ENCODE measurements at places on chromosomes 13 and 19.
A peak's percentile ranks its signal among the peaks of the same experiment; 100 is the strongest.

- no peak for DNase-seq
These were observed 138.9 kb downstream of the OLFM4 start for GRCh38 chr13:53167561-53167960.

- no peak for DNase-seq
These were observed 18.2 kb downstream of the UPF1 start for GRCh38 chr19:18849838-18850400.

GRCh38 chr19:51781999-51782398, 13.0 kb upstream of the FPR3 start:
- DNase-seq: no peak

GRCh38 chr13:114152285-114152645, 19.8 kb upstream of the RASA3 start:
- DNase-seq: no peak

DNA sequence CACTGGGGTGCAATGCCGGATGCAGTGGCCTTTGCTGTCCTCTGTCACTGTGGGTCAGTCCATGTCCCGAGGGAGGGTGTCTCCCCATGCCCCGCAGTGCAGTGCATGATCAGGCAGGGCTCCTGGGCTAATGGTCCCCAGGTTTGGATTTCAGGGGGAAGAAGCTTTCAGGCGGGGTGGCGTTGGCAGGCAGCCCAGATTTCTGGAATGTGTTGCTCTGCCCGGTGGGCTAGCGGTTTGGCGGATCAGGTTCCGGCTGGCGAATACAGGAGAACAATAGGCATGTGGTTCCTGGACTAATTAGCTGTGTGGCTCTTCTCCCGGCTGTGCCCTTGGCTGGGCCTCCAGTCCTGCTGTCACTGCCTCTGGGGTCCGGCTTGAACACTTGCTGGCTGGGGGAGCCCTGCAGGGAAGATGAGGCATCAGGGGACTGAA, 141.3 kb downstream of the FGF9 start:
- no peak for DNase-seq

GRCh38 chr13:43757266-43757665, 29.5 kb downstream of the ENOX1 start:
- no peak for DNase-seq

DNA sequence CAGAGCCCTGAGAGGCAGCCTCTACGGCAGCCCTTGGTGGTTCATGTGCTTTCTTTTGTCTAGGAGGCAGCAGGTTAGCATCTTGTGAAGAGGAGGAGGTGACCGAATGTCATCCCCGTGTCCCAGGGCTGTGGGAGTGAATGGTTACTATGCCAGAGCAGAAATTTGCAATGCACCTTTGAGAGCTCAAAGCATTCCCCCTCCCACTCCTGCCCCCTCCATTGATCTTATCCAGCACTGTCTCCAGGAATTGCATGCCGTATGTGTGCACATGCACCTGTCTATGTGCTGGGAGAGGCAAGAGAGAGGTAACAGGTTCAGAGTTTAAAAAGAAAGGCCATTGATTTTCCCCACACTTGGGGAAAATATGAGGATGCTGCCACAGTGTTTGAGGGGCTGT, 10.2 kb downstream of the RASL11A start:
- no peak for DNase-seq

GRCh38 chr19:13795595-13796300, 505 bp downstream of the ZSWIM4 start:
- DNase-seq: no peak

GRCh38 chr19:4060621-4061177, 6.0 kb downstream of the ZBTB7A start:
- no peak for DNase-seq

GRCh38 chr19:32691952-32692726, 518 bp downstream of the NUDT19 start:
- peak; percentile 36 for DNase-seq

DNA sequence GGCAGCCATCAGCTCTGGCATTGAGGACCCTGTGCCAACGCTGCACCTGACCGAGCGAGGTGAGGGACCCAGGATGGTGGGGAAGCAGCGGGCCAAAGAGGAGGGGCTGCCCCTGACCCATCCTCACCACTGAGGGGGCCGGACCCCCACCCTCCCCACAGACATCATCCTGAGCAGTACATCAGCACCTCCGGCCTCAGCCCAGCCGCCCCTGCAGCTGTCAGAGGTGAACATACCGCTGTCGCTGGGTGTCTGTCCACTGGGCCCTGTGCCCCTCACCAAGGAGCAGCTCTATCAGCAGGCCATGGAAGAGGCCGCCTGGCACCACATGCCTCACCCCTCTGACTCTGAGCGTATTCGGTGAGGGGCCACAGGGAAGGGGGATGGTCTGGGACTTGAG, 7.3 kb downstream of the LENG1 start:
- no peak for DNase-seq

GRCh38 chr13:100470866-100471505, 117.6 kb downstream of the GGACT start:
- no peak for DNase-seq

DNA sequence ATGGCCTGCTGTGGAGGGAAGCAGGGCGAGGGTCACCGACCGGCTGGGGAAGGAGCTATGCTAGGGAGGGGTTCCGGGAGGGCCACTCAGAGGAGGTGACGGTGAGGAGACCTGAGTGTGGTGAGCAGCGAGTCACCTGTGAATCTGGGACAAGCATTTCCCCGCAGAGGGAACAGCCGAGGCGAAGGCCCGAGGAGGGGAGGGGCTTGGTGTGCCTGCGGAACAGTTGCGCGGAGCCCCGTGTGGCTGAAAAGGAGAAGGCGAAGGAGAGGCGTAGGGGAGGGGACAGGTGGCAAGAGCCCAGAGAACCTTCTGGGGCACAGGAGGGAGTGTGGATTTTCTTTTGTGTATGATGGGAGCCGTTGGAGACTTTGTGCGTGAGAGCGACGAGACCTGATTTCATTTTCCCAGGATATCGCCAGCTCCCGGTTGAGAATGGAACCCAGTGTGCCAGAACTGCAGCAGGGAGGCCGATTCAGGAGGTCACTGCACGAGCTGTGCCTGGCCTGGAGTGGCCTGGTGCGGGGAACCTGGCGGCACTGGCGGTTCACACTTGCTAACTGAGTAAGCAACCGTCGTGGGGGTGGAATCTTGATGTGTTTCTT, 117.7 kb upstream of the ZNF507 start:
- DNase-seq: no peak

DNA sequence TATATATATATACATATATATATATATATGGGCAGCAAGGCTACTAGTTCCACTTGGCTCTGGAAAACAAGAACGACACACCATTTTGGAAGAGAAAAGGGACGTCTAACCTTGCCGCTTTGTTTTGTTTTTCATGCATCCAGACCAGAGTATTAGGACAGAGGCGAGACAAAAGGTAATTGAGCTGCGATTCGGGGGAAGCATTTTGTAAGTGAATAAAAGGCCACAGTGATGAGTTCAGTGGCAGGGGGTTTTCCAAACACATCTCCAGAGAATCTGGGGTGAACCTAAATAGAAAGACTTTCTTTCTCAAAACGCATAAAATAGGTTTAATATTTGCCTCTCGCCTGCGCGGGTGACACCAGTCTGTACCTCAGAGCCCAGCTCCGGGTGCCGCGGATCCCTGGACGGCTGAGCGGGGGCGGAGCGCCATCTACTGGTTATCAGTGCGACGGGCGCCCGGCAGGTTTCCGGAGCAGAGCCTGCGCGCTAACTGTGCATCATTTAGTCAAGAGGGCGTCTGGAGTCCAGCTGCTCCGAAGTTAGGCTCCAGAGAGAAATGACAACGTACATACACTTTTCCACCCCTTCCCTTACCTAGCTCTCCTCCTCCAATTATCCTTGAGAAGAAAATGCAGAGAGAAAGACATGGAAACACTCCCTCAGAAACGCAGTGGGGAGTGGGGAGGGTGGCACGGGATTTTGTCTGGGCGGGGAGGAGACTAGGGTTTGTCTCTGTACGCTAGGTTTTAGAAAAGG, 262.3 kb downstream of the TBC1D4 start:
- peak; percentile 63 for DNase-seq

Measured in stimulated activated CD8-positive, alpha-beta memory T cell treated with anti-CD3 and anti-CD28 coated beads, Interleukin-7, amount 100 ng/mL, for 4 hours (primary cell).